ENCODE measurements at places on chromosomes 6 and 20.

DNA sequence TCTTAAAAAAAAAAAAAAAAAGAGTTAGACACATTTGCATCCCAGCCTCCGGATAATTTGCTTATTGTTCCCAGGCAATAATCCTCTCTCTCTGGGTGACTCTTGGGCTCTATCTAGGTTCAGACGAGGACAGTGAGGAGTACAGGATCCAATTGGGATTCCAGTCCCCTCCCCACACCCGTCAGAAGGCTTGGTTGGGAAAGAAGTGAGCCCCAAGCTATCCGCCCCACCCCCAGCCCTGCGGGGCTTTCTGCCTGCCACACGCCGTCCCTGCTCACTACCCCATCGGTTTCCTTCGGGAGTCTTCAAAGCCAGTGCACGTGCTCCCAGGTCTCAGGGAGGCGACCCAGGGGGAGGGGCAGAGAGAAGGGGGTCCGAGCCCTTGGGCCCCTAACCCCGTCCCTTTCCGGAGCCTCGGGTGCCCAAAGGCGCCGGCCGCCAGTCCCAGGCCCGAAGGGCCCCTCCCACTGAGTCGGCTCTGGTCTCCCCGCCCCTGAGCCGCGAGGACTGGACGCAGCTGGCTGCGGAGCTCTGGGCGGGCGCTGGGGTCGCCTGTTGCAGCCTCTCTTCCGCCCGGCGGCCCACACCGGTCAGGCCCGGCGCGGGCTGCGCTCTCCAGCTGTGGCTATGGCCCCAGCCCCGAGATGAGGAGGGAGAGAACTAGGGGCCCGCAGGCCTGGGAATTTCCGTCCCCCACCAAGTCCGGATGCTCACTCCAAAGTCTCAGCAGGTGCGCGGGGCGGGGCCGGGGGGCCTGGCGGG is 2.5 kb downstream of the MYMX start:
- DNase-seq = peak; percentile 88

GRCh38 chr6:53461041-53461656 is 83.8 kb downstream of the GCLC start:
- DNase-seq = no peak

DNA sequence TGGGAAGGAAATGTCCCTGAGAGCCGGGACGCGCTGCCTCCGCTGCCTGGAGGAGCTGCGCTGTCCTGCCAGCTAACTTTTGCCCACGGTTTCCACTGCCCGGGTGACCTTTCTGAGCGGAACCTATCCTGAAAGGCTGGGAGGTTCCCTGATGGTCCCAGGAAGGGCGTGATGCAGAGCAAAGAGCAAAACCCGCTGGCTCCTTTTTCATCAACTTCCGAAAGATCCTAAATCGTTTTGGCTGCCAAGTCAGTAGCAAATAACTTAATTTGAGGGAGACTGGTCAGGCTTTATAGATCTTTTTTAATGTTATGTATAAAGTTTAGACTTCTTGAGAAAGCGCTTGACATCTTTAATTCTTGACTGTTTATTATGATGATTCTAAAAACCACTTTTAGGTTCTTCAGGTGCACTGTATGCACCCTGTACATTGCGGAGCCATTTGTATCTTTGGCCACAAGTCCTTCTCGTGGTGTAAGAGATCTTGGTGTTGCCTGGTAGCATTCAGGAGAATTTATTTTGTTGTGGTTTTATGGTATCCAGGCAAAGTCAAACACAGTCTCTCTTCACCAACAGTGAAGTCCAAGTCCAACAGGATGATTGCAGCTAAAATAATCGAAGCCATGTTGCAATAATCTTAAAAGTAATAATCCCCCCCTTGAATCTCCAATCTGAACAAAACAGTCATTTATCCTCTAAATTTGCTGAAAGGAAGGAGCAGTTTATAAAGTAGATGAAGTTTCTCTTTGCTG is at the start of gene SYNE1:
Gene SYNE1, minus strand, starts transcription at position 67 of the 752 bp plus-strand sequence. CDS start 9,031 bp downstream, outside the sequence.
- no peak for DNase-seq

- DNase-seq = no peak
Observed at GRCh38 chr20:52649727-52650126, 322.4 kb upstream of the TSHZ2 start.

GRCh38 chr20:22921595-22922421 is 113.3 kb upstream of the SSTR4 start:
- peak; percentile 95 for DNase-seq

DNA sequence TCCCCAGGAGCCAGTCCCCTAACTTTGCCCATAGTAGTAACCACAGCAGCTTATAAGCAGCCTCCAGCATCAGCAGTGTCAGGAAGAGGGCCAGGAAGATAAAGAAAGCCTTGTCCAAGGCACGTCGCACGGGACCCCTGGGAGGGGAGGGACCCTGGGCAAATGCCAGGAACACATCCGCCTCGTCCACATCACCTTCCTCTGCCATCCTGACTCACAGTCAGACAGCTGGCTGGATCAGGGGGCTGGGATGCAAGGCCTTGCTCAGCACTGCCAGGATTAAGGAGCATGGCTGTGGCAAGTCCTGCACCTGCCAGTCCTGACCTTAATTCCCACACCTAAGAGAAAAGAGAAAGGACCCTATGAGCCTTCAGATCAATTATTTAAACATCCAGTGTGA is 11.5 kb upstream of the ZBTB22 start:
- no peak for DNase-seq

DNA sequence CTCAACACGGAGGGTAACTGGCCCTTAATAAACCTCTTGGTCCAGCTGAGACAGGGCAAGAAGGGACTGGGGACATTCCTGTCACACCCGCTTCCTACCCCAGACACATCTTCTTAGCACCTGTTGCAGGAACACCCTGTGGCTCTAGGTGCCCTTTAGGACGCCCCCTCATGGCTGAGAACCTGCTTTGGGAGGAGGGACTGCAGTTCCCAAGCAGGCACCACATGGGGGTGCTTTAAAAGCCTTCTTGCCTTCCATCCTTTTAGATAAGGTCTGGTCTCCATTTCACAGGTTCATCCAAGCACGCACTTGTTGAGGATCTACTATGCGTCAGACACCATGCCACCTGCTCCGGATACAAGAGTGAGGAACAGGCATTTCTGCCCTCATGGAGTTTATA is 26.6 kb downstream of the NSFL1C start:
- peak; percentile 35 for DNase-seq

GRCh38 chr6:154071236-154071635 is 32.2 kb downstream of the OPRM1 start:
- no peak for DNase-seq

- DNase-seq = peak; percentile 49
Observed at GRCh38 chr6:85458184-85458583, 8.3 kb downstream of the NT5E start.

DNA sequence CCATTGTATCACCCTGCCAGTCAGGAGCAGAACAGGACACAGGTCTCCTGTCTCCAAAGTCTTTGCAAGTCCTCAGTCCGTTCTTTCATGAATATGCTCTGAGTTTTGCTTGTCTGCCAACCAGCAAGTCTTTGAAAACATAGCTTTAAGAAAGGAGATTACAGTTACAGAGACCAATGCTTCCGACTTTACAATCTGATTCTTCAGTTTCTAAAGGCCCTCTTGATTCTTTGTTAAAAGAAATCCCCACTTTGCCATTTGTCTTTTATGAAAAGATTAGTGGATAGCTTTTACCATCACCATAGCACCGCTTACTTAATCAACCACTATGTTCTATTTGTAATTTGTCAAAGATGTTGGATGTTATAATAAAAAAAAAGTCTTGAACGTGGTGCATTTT is 562.8 kb upstream of the BTBD3 start:
- no peak for DNase-seq

DNA sequence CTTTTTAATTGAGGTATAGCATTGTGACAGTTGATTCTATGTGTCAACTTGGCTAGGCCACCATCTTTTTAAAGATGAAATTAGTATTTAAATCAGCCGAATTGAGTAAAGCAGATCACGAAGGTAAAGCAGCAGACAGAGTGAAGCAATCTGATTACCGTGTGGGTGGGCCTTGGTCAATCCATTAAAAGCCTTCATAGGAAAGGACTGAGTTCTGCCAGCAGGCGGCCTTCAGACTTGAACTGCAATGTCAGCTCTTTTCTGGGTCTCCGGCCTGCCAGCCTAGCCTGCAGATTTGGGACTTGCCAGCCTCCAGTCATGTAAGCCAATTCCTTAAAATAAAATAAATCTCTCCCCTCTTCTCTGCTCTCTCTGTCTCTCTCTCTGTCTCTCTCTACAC is 22.4 kb upstream of the TGM2 start:
- DNase-seq = peak; percentile 43

GRCh38 chr6:11525468-11526155 is 11.9 kb upstream of the TMEM170B start:
- peak; percentile 32 for DNase-seq

GRCh38 chr6:24972311-24972958 is 36.7 kb upstream of the RIPOR2 start:
- DNase-seq = no peak

GRCh38 chr20:31747640-31748039 is 8.6 kb downstream of the TPX2 start:
- DNase-seq = no peak

DNA sequence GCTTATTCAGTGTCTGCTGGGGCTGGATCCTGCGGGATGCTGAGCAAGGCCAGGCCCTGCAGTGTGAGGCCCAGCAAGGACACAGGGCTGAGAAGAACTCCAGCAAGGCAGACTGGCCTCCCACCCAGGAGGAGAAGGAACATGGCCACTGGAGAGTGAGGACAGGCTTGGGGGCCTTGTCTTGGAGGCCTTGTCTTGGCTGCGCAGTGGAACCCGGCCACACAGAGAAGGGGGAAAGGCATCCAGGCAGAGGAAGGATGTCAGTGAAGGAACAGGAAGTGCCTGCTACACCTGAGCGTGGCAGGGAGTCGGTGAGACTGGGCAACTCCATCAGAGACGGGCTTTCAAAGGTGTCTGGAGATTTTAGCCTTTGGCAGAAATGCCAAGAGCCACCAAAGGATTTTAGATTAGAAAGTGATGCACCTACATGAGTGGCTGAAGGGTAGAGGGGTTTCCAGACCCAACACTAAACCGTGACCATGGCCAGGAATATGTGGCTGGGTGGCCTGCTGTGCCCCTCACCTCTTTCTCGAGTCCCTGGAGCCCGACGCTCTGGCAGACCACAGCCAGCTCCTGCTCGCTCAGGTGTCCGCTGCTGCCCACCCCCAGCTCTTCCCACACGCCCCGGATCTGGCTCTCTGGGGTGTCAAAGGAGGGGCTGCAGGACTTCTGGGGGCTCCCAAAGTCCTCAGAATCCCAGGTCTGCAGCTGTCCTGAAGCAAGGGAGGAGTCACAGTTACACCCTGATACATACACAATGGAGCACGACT is 80.8 kb downstream of the NINL start:
- DNase-seq = no peak

- peak; percentile 36 for DNase-seq
Observed at GRCh38 chr20:20362774-20363433, 5.0 kb upstream of the INSM1 start.

- DNase-seq = no peak
Observed at GRCh38 chr6:25058941-25059340, 123.2 kb upstream of the RIPOR2 start.

DNA sequence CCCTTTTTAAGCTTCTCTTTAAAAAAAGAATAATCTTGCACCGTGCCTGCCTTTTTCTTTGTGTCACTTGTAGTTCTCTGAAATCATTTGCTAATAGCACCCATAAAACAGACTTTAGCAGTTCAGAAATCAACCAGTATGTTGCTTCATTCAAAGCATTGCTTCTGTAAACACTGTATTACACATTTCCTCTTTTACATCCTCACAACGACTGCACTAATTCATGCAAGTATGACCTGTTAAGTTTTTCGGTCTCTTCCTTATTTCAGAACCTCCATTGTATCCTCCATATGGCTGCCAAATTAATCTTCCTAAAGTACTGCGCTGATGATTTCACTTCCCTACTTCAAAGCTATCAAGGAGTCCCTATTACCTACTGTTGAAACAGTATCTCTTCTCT is 142.9 kb upstream of the RNF217 start:
- DNase-seq = peak; percentile 51

- no peak for DNase-seq
Observed at GRCh38 chr20:53872561-53873229, 197.7 kb downstream of the BCAS1 start.

DNA sequence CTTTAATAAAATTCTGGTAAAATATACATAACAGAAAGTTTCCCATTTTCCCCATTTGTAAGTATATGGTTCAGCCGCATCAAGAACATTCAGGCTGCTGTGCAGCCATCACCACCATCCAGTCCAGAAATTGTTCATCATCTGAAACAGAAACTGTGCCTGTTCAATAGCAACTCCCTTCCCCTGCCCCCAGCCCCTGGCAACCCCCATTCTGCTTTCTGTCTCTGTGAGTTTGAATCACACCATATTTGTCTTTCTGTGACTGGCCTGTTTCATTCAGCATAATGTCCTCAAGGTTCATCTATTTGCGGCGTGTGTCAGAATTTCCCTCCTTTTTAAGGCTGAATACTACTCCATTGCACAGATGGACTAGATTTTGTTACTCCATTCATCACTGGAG is 19.1 kb downstream of the VSTM2L start:
- no peak for DNase-seq

DNA sequence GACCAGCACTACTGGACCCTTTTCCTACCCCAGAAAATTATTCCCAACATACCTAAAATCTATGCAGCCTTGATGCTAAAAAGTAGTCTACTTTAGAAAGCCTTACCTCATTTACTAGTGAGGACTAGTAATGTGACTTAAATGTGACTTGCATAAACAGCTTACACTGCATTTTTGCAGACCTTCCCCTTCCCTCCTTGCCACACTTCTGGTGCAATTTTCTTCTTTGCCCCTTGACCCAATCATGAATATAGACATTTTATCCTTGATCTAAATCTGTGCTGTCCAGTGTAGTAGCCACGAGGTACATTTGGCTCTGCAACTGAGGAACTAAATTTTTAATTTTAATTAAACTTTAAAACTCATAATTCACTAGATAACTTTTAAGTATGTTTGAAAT is 7.0 kb upstream of the ZKSCAN8 start:
- DNase-seq = no peak

DNA sequence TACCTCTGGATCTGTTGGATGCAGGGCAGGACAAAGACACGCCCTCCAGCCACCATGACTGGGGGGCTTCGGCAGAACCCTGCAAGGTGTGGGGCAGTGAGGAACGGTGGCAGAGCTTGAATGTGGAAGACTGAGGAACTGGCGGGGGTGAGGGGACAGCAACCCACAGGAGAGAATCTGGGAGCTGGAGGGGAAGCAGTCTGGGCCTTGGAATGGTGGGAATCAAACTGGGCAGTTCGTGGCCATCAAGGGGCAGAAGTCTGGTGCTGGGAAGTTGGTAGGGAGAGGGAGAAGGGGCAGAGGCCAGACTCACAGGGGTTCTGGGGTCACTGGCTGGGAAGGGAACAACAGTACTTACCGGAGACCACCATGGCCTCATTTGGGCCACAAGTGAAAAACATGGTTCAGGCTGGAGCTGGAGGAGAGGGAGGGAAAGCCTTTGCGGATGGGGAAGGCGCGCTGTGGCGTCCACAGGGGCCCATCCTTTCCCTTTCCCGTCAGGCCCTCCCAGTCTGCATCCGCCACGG is 635 bp downstream of the FLOT1 start:
- DNase-seq = no peak

- DNase-seq = peak; percentile 24
Observed at GRCh38 chr6:75693534-75693933, 55.5 kb upstream of the MYO6 start.

- DNase-seq = no peak
Observed at GRCh38 chr20:58996226-58996611, 10.8 kb downstream of the CTSZ start.

Measured in OCI-M1 (cell line).